Suppressor macrophage (primary cell): ENCODE measurements at places on chromosomes 13 and 19.

DNA sequence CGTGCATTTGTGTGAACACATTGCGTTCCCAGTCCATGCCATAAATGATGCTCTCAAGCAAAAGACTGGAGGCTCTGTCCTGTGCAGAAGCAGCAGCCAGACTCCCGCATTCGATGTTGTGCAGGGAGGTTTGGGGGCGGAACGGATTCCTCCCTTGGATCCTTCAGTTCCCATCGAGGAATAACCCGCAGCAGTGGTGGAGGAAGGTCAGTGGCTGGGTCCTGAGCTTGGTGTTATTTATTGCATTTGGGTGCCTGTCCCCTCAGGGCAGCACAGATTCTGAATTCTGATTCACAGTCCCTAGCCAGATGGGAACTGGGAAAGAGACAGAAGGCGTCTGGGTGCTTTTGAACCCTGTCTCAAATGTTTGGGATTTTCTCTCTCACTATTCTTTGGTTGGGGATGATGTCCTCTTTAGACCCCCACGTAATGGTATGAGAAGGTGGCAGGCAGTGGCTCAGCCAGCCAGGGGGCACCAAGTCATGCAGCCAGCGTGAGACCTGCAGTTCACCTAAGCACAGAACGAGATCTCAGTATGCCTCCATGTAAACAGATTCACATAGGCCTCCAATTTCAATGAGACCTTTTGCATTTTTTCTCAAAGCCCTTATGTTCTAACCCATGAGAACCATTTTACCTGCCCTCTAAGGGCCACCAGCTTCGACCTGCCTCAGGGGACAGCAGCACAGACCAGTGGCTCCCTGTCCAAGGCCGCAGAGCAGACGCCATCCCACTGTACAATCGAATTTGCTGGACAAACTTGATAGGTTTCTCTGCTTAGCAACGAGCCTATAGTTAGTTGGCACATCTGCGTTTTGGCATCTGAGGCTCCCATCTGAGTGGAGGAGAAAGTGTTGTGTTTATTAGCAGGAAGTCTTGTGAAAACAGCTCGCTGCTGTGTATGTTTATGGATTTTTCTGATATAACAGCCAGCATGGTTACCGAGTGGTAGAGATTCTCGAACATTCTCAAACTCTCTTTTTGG, 17.8 kb downstream of the KCTD15 start:
- DNase-seq, result no peak

DNA sequence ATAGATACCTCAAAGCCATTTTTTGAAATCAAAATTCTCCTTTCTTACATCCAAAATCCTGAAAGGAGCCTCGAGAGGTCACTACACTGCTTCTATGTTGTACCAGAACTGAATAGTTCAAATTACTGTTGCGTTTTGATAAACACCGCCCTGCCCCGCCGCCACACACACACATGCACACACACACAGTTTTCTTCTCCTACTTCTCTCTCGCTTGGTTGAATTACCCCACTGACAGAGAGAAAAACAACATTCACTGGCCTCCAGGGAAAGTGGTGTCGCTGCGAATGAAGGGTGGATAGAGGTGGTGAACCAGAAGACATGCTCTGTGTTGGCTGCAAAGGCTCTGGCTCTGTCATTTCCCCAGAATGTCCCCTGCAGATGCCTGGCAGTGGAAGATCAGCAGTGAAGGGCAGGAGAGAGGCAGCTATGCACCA, 183.4 kb upstream of the RFC3 start:
- no peak for DNase-seq

DNA sequence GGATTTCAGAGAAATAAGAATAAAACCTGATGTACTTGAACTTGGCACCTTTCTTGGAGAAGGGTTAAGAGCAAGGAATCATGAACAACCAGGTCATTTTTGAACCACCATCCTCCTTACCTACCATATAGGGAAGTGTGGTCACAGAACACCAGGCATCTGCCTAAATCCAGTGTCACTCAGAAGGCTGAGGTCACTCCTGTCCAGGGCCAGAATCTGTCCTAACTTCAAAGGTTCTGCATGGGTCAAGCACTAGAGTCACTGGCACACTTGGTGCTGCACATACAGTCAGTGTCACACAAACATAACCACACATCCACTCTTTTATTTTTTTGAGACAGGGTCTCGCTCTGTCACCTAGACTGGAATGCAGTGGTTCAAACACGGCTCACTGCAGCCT, 1.6 kb downstream of the ZNF565 start:
- DNase-seq, result no peak

GRCh38 chr13:112056739-112057438, 10.1 kb upstream of the SOX1 start:
- DNase-seq, result no peak

GRCh38 chr13:91567485-91568207, 169.2 kb downstream of the GPC5 start:
- no peak for DNase-seq

- peak; percentile 71 for DNase-seq
These were observed 37.7 kb downstream of the GSX1 start for GRCh38 chr13:27830010-27830409.

DNA sequence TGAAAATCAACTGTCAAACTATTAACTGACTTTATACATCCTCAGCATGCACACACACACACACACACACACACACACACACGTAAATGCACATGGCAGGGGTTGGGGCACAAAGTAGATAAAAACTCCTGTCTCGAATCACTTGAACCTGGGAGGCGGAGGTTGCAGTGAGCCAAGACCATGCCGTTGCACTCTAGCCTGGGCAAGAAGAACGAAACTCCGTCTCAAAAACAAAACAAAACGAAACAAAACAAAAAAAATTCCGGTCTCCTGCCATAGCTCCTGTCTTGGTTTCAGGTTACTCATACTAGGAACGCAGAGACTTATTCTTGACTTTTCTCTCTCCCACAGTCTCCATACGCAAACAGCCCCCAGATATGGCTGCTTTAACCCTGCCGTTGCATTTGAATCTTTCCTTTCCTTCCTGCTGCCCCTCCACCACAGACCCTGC, 148.9 kb downstream of the SHISA2 start:
- DNase-seq, result no peak

DNA sequence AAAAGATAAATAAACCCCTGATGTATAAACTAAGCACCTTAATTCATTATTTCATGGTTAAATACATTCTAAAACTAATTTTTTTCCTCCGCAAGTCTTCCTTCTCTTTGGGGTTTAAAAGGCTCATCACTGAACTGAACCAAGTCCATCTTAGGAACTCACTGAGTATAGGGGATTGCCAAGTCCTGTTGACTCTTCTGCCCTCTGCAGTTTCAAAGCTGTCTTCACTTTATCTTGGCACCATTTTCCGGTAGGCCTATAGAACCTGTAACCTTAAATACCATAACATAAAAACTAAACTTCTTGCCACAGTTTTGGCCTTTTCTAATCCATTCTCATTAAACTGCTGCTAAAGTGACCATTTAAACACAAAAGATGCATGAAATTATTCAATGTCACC, 66.5 kb upstream of the USPL1 start:
- DNase-seq, result peak; percentile 58

- DNase-seq, result no peak
These were observed 854.3 kb downstream of the UQCRFS1 start for GRCh38 chr19:28358633-28359032.

DNA sequence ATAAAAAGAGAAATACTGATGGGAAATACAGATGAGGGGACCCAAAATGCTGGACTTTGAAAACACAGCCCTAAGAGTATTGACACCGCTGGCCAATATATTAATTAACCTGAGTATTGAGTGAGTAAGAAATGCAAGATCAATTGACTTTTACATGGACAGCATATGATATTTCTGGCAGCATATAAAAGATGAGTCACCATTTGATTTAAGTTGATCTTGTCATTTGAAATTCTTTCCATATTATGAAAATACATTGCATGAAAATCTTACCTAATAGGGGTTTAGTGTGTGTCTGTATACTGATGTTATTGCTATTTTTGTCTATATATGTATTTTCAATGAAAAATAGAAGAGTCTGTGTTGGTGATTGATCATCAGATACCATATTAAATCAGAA, 619.6 kb downstream of the KCTD12 start:
- no peak for DNase-seq

DNA sequence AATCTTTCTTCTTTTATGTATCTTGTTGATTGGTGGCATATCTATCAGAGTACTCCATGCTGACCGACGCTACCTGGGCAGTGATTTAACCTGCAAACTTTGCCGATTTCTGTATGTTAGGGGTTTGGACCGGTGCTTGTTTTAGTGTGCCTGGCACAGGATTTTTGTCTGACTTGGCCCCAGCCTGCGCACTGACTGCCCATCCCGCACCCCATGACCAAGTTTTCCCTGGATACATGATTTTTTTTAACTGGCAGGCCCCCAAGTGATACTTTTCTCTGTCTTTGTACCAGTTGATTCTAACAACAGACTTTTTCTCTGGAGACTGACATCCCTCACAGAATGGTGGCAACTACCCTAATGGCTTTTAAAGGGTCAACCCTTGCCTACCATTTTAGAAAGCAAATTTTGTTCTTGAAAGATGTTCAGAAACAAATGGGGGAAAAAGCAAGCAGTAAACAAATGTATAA, 69.0 kb upstream of the C1QTNF9B start:
- DNase-seq, result no peak

DNA sequence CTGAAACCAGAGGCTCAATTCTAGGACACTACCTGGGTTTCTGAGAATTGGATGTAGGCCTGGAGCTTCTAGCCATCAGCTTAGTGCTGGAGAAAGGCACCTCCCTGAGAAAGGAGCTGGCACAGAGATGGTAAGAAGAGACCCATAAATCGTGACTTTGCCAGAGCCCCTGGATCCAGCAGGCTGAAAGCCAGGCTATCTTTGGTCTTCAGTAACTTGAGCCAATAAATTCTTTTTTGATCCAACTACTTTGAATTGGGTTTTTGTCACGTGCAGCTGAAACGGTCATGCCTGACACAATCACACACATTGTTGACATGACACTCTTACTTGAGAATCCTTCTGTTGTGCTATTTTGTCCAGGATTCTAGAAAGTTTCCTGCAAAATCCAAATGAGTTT, 103.4 kb downstream of the LHFPL6 start:
- no peak for DNase-seq

DNA sequence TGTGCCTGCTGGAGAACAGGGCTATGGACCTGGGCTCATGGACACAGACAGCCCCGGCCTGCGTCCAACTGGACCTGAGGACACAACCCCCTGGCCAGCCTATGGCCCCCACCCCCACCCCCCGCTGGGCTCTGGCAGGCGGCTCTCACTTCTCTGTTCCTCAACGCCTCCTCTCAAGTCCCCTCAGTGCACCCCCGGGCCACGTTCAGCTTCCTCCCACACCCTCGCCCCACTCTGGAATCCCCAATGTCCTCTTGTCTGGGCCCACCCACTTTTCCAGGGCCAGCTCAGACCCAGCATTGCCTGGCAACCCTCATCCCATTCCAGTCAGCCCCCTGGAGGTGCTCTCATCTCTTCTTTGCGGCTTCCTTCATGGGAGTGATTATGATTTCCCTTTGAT, 130.2 kb upstream of the SPACA7 start:
- DNase-seq, result no peak

- no peak for DNase-seq
These were observed 1.3 kb downstream of the BBC3 start for GRCh38 chr19:47229676-47230053.

DNA sequence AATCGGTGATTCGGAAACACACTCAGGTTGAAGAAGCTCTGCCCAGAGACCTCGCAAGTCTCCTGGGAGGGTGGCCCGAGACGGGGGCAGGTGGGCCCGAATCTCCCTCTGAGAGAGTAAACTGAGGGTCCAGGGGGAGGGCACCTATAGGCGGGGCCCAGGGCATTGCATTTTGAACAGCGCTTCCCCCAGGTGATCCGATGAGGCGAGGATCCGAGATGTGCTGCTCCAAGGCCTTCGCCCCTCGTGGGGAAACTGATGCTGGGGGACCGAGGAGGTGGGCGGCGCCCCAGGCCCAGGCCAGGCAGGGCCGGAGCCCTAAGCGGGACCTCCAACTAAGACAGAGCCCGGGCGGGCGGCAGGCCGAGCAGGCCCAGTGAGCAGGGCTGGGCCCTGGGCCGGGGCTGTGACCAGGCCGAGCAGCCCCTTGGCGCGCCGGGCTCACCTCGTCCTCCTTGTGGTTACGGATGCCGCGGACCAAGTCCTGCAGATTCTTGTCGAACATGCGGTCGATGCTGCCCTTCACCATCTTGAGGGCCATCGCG, 500 bp downstream of the AP3D1 start:
- DNase-seq, result no peak

DNA sequence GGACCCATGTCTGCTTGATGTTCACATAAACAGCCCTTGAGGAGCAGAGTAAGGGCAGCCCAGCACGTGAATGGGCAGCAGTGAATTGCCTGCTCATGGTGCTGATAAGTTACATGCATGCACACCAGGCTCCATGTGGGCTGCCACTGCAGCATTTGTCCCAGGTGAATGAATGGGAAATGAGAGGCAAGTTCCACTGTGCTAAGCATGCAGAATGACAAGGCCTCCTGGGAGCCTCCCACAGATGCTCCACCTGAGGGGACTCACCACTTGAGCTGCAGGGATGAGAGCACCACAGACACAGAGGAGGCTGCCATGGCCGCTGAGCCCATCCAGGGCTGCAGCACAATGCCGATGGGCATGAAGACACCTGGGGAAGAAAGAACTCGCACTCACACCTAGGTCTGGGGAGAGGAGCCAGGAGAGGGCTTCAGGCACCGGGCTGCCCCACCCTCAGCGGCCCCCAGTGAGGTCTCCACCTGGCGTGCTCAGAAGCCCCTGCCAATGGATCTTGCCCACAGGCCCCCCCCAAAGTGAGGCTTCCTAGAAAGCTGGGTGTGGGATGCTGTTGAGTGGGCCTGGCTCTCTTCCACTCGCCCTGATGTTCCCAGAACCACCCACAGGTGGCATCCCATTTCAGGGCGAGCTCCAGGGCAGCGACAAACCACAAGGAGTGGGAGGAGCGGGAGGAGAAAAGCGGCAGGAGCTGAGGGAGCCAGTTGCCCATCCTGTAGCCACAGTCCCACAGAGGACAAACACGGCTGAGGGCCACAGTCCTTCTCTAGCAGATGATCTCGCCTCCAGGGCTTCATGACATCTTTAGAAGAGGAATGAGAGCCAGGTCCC, 73.8 kb downstream of the CCDC70 start:
- peak; percentile 33 for DNase-seq

- DNase-seq, result no peak
These were observed 91.8 kb downstream of the MIPEP start for GRCh38 chr13:23797276-23797903.

- DNase-seq, result no peak
These were observed 2411.1 kb downstream of the PCDH9 start for GRCh38 chr13:64819081-64819480.

DNA sequence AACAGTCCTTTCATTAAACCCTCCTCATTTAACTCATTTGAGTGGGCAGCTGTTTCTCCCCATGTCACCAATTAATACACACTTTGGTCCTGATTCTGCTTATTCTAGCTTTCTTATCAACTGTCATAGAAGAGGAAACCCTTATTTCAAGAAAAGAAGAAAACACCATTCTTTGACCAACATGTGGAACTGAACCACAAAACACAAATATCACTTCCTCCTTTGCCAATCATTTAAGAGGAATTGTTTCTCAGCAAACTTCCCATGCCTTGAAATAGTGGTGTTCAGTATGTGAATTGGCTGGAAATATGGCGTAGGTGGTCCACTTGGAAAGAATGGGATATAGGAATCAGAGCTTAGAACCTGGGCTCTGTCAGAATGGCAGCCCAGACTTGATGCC, 20.4 kb downstream of the MBD3L2B start:
- DNase-seq, result peak; percentile 19
